ENCODE measurements at places on chromosomes 6 and 20. TPM values are rescaled to one million over a fixed set of nuclear protein-coding genes. Genes with fewer than 3 reads are reported as not detected.

The HEY2 gene
- not detected for total RNA-seq

The PACRG gene
- 0.59 TPM for total RNA-seq

The BMP2 gene
- total RNA-seq = 0.23 TPM

The CD40 gene
- 14.1 TPM for total RNA-seq

The PTGIS gene
- total RNA-seq = 4.4 TPM

Measured in Panc1 (cell line).